Activated naive CD8-positive, alpha-beta T cell treated with anti-CD3 and anti-CD28 coated beads, Interleukin-2, amount 50 U/mL, for 16 hours (primary cell): ENCODE measurements at places on chromosomes 3 and 15.

DNA sequence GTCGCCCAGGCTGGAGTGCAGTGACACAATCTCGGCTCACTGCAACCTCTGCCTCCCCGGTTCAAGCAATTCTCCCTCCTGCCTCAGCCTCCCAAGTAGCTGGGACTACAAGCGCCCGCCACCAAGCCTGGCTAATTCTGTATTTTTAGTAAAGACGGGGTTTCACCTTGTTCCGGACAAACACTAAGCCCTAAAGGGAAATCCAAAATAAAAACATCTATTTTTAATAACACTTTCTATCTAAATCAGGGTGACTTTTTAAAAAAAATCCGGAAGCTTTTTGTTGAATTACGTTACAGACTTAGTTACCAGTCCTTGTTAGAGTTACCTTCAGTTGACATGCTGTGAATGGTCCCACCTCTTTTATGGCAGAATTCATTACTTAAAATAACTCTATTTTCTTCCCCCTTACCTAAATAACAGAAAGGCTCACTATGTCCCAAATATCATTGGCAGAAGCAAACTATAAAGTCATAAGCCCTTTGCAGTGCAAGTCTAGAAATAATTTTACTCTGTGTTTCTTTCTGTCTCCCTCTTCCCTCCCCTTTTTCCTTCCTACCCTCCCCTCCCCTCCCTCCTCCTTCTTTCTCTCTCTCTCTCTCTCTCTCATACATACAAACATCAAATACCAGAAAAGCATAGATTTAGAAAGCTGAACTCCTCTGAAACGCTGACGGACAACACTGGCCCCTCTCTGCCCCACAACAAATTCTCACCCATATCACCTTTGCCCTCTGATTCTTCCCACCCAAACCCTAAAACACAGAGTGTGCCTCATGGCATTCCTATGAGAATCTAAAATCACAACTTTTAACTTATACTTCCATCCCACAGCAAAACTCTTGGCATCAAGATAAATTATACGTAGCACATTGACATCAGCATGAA is 18.3 kb downstream of the THBS1 start:
- no peak for DNase-seq

DNA sequence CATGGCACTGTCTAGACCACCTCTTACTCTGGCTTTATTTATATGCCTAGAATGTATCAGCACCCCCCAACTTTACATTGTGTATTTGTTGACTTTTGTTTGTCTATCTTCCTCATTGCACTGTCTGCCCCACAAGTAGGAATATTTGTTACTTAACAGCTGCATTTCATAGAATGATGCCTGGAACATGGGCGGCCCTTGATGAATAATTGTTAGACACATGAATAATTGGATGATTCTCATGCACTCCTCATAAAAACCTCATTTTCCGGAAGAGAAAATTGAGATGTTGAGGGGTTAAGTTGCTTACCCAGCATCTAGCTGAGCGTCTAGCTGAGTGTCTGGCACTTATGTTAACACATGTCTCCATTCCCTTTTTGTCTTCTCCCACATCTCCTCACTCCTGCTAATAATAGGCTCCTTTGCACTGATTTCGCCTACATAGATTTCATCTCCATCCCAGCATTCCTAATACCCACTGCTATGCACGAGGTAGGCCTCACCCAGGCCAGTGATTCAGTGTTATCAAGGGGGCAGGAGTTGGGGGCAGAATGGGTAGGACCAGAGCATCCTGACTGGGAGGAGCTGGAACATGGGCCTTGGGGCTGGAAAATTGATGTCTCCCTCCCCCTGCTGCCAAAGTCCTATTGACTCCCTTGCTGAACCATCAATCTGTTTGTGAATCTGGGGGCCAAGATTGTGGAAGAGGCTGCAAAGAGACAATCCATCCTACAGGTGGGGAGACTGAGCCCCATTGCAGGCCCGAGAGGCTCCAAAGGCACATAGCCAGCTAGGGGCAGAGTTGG is 7.8 kb upstream of the WNT7A start:
- DNase-seq: no peak

GRCh38 chr3:146124126-146124801 is 36.7 kb downstream of the PLOD2 start:
- DNase-seq: no peak

DNA sequence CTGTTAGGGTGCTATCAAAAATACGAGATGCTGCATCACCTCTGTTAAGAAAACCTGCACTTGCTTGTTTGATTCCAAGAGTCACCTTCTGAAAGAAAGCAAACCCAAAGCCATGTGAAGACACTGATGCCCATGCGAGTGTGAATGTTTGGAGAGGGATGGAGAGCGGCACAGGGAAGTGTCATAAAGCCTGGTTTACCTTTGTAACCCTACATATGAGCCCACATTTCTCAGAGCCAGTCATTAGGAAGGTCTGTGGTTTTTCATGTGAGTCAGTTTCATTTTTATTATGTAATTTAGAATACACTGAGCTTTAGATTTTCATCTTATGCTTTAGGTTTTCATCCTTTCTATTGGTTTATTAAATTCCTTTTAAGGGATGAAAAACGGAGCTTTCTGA is 896.8 kb downstream of the ROBO1 start:
- DNase-seq: no peak

DNA sequence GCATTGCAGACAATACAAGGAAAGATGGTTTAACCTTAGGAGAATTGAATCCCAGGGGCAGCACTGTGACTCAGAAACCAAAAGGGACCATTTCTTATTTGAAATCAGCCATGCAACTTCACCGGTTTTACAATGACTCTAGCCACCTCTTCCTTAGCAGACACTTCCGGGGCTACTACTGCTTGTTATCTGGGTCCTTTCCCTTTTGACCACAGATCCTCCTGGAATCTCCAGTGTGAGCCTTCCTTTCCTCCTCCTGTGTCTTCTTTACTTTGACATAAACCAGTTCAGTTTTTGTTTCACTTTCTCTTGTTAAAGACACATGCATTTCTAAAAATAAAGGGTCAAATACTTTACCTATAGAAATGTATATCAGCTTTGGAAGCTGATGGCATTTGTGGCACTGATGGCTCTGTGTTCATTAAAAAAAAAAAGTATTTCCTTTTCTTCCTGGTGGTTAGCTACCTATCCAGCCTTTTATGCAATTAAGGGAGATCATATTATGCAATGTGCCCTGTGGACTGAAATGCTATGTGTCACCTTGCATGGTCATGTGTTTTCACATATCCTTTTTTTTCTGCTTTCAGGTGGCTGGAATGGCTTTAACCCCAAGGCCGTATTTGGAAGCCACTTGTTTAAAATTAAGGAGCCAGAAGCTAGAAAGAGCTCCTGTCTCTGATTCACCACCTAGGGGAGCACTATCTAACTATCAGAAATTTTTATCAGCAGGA is 296.2 kb downstream of the CHL1 start:
- DNase-seq: no peak

DNA sequence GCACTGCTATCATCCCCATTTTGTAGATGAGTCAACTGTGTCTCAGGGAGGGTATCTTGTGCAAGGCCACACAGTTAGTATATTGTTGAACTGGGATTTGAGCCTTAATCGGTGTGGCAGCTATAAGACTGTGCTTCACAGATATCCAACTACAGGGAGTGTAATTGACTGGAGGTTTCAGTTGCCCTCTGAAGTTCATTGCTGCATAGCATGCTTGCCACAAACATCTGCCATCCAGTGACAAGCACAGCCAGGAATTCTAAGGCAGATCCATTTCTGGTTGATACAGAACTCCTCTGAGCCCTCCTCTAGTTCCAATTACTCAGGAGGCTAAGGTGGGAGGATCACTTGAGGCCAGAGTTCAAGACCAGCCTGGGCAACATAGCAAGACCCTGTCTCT is 16.4 kb downstream of the FSD2 start:
- no peak for DNase-seq

DNA sequence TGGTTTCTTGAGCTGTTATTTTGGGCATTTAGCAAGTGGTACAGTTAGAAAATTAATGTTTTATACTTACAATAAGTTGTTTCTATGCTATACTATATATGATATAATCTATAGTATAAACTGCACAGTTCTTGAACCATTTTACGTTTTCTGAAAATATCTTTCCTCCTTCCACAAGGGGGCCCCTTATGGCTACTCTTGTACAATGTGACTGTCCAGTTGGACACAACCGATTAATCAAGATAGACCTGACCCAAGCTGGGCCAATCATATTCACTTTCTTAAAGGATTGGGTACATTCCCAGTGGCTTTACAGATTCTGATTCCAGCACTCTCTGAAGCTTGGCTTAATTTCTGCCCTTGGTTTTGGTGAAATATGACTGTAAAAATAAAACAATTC is 953.4 kb downstream of the AGBL1 start:
- no peak for DNase-seq

GRCh38 chr3:178231645-178232044 is 304.6 kb upstream of the KCNMB2 start:
- no peak for DNase-seq

- peak; percentile 7 for DNase-seq
Observed at GRCh38 chr3:150183678-150184425, 213.2 kb upstream of the PFN2 start.

- no peak for DNase-seq
Observed at GRCh38 chr3:138824114-138824506, 10.6 kb downstream of the PIK3CB start.

- DNase-seq: no peak
Observed at GRCh38 chr15:95988574-95988887, 342.0 kb upstream of the NR2F2 start.

DNA sequence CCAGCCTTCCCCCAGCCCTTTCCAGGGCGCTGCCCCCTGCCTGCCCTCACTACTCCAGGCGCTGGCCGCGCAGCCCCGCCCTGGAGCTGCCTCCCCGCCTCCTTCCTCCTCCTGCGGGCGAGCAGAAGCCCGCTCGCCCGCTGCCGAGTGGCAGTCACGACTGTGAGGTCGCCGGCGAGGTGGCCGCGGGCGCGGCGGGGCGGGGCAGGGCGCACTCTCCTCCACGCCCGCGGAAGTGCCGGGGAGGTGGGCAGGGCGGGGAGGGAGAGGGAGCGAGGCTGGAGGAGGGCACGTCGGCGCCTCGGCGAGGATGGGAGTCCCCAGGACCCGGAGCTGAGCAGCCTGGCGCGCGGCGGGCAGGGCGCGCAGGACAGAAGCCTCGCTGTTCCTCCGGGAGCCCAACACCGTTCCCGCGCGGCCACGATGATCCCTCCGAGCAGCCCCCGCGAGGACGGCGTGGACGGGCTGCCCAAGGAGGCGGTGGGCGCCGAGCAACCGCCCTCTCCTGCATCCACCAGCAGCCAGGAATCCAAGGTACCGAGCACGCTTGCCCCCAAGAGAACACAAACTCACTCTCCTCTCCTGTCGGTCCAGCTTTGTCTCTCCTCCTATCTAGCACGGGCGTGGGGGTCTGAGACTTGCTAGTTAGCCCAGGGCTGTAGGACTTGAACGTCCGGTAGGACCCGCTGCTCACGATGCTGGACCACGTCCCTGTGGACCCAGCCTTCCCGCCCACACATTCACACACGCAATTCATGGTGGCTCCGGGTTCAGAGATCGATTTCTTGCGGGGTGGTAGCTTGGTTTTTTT is at the start of gene STAC:
Gene STAC, plus strand, starts transcription at position 284 of the 811 bp plus-strand sequence. Its CDS starts 140 bp downstream, at position 424.
- no peak for DNase-seq

DNA sequence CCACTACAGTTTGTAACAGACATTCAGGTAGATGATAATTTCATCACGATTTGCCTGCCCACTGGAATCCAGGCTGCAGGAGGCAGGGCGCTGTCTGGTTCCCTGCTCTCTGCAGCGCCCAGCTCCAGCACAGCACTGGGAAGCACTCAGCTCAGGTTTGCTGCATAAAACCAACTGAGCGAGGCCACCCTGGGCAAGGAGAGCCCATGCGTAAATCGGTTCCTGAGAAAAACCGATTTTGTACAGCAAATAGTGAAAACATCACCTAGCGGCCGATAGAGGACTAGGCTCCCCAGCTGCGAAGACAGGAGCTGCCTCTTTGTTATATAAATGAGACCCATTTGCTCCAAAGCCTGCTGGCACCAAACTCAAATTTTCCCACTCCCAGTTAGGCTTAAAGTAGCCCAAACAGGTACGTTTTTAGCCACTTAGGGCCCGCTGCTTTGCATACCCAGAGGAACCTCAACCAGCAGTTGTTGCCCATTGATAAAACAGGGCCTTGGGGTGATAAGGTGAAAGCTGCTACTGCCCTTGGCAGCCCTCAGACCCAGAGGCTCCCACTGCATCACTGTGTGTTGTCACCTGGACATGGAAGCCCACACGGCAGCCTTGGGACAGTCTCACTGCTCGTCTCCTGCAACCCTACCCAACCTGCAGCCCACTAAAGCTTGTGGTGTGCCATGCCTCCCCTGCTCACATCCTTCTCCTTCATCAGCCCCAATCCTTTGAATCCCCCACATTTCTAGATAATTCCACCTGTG is 47.5 kb downstream of the ALDH1L1 start:
- no peak for DNase-seq

DNA sequence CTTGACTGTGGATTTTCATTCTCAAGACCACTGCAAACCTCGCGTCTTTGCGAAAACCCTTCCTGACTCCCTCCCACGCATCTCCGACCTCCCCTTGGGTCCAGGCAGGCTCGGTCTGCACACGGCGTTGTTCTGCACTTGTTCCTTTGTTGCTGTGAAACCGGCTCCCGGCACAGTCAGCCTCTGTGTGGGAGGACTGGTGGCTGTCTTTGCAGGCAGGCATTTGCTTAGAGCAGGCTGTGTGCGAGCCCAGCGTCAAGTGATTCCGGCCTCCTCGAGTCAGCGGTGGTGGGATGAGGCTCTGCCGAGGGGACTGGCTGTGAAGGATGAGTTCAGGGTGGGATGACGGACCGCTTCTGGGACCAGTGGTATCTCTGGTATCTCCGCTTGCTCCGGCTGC is 102.6 kb upstream of the ROPN1 start:
- no peak for DNase-seq

DNA sequence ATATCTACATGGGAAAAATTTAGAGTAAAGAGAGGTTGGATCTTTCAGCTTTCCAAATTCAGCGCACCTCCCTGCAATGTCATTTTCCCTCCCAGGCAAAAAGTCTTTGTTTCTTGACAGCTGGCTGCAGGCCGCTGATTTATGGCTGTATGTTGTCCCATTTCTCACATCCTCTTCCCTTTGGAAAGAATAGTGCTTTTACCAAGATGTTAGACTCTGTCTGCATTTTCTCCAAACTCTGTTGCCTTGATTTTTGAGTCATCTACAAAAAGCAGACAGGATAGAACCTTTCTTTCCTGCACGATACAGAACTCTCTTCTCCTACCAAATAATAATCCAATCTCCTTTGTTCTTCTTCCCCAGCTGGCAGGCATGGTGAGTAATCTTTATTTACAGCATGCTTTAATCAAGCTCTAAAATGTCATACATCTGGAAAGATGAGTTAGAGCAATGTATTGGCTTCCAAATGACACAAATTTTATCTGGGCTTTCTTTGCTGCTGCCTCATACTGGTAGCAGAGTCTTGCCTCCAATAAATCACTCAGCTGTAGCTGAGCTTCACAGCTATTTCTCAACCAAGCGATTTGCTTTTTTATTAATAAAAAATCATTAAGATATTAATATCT is 101.9 kb downstream of the PIK3R4 start:
- no peak for DNase-seq

GRCh38 chr3:194137008-194137505 is 1.1 kb downstream of the HES1 start:
- DNase-seq: no peak

- no peak for DNase-seq
Observed at GRCh38 chr3:71307991-71308697, 275.4 kb downstream of the FOXP1 start.
